ENCODE measurements at places on chromosomes 13 and 19.
A peak's percentile ranks its signal among the peaks of the same experiment; 100 is the strongest.

DNA sequence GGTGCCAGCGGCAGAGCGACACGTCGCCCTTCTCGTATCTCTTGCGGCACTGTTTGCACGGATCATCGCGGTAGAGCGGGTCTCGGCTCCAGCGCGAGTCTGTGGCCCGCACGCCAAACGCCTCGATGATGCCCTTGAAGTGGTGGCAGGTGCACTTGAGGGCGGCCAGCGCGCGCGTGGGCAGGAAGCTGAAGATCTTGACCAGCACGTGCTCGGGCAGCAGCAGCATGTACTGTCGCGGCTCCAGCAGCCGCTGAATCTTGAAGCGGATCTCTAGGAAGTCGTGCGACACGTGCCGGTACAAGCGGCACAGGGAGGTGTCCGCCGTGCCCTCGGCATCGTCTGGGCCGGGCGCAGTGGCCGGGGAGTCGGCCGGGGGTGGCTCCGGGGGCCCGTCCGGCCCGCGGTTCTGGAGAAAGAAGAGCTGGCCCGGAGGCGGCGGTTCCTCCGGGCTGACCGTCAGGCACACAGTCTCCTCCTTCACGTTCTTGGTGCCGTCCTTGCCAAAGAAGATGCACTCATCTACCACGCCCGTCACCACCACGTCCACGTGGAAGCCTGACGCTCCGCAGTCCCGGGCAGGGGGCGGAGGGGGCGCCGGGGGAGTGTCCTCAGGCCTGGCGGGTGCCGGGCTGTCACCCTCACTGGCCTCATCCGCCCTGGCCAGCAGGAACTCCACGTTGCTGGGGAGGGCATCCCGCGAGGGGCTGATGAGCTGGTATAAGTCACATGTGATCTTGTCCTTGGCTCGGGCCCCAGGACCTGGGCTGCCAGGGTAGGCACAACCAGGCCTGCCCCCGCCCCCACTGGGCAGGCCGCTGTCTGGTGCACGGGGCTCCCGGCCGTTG, 18.6 kb downstream of the FBXO46 start:
- DNase-seq, result no peak

DNA sequence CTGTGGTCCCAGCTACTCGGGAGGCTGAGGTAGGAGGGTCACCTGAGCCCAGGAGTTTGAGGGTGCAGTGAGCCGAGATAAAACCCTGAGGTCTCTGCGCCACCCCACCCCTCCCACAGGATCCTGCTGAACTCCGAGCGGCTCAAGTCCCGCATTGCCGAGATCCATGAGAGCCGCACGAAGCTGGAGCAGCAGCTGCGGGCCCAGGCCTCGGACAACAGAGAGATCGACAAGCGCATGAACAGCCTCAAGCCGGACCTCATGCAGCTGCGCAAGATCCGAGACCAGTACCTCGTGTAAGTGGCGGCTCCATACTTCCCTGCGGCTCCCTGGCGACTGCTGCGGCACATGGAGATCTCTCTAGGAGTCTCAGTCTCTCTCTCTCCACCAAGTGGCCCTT, 6.6 kb upstream of the IFI30 start:
- no peak for DNase-seq

- no peak for DNase-seq
Observed at GRCh38 chr19:28869459-28869858, 343.5 kb downstream of the UQCRFS1 start.

DNA sequence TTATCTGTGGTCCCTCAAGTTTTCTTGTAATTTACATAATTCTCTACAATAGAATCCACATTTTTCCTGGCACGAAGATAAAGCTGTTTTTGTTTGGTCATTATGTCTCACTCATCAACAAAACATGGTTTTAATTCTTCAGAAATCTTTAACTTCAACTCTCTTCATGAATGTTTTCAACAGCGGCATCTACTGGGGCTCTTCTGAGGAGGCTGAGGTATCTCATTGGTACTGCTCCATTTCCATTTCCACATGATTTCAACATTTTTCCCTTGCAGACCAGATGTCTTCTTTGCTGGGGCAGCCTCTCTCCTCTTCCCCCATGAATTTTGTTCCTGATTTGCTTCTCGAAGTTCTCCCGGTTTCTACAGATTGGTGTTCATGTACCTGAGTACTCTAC, 5.8 kb upstream of the KBTBD7 start:
- DNase-seq, result no peak

GRCh38 chr19:6213696-6214641, 65.8 kb downstream of the MLLT1 start:
- DNase-seq, result no peak

GRCh38 chr13:77831866-77832265, 86.8 kb downstream of the EDNRB start:
- no peak for DNase-seq

DNA sequence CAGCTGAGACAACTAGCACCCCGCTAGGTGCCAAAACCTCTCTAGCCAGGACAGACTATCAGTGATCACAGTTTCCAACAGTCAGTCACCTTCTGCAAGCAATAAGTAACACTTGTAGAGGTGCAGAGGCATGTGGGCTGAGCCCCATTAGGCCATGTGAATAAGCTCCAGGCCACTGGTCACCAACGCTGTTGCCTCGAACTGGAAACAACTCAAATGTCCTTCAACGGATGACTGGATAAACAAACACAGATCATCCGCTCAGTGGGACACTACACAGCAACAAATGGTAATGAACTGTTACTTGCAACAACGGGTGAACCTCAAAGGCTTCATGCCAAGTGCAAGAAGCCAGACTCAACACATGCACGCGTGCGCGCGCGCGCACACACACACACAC, 27.5 kb upstream of the TMEM160 start:
- no peak for DNase-seq

DNA sequence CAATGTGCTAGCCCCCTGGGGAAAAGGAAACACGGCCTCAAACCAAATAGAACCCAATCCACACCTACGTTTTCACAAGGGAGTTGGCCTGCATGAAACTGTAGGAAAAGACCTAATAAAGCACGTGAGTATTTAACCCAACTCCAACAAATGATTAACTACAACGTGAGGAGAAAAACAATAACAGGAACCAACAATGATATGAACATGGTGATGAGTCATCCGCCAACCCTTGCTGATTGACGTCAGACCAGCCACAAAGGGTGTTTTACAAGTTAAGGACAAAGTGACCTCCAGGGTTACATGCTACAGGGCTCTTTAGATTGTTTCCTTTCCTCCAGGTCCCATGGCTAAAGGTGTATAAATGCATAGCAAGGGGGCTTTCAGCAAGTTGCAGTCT, 460.5 kb downstream of the COG6 start:
- DNase-seq, result no peak

- no peak for DNase-seq
Observed at GRCh38 chr13:66996503-66996902, 233.6 kb downstream of the PCDH9 start.

DNA sequence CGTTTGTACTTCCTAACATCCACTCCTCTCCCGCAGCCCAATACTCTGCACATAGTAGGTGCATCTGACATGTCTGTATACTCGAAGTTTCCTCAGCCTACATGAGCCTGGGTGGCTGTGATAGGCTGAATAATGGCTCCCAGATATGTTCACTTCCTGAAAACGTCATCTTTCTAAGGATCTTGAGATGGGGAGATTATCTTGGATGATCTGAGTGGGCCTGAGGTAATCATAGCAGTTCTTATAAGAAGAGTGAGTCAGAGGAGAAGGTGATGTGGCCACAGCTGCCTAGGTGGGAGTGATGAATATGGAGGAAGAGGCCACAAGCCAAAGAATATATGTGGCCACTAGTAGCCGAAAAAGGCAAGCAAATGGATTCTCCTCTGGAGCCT, 84.2 kb downstream of the AKAP11 start:
- DNase-seq, result no peak

- no peak for DNase-seq
Observed at GRCh38 chr19:30626626-30626966, 254.4 kb downstream of the ZNF536 start.

DNA sequence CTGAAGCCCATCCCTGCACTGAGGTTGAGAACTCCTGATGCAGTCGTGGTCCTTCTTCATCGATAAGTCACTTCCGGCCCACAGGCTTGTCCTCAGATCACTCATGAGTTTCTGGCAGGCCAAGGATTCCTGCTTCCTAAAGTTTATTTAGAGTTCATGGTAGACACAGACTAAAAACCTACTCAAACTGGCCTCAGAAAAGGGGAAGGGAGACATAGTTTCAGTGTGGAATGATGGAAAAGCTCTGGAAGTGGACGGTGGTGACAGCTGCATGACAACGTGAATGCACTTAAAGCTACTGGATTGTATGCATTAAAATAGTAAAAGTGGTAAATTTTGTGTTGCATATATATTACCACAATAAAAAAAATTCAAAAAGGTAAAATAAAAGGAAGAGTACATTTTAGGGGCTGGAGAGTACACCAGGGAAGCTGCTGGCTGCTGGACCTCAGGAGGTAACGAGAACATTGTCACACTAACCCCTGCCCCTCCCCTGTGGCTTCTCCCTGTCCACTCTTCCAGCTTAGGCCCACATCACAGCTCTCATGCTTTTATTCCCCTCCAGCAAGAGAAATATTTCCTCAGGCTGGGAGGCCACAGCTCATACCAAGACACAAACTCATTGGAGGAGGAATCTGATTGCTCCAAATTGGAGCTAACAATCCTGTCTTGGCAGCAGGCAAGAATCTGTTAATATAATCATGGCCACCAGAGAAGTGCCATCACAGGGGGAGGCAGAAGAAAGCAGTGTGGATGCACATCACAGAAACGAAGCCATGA, 741.0 kb downstream of the UQCRFS1 start:
- DNase-seq, result no peak

DNA sequence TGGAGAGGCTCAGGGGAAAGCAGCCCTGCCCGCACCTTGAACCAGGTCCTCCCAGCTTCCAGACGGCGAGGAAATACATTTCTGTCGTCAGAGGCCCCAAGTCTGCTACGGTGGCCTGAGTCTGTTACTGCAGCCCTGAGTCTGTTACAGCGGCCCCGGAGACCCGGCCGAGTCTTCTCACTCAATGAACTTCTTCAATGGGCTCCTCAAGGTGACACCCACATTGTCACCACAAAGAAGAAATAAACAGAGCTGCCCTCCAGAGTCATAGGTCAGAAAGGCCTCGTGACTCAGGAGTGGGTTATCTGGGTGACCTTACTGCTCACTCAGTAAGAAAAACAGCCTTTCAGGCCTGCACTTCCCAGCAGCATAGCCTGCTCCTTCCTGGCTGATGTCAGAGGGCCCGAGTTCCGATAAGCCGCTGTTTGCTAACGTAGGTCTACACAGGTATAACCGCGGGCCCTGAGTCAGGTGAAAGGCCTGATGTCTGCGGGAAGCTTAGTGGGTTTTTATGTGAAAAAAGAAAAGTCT, 66.9 kb upstream of the TM9SF2 start:
- peak; percentile 70 for DNase-seq

GRCh38 chr13:48222358-48223301, 10.4 kb upstream of the ITM2B start:
- no peak for DNase-seq

- DNase-seq, result no peak
Observed at GRCh38 chr19:1755467-1756171, 2.3 kb downstream of the ONECUT3 start.

GRCh38 chr19:11813703-11814028, 407 bp upstream of the ZNF440 start:
- no peak for DNase-seq

- no peak for DNase-seq
Observed at GRCh38 chr13:110779022-110779421, 65.5 kb downstream of the ING1 start.

- no peak for DNase-seq
Observed at GRCh38 chr13:99313941-99314340, 6.7 kb upstream of the GPR183 start.

- no peak for DNase-seq
Observed at GRCh38 chr19:11447347-11448262, 12.2 kb downstream of the PRKCSH start.

DNA sequence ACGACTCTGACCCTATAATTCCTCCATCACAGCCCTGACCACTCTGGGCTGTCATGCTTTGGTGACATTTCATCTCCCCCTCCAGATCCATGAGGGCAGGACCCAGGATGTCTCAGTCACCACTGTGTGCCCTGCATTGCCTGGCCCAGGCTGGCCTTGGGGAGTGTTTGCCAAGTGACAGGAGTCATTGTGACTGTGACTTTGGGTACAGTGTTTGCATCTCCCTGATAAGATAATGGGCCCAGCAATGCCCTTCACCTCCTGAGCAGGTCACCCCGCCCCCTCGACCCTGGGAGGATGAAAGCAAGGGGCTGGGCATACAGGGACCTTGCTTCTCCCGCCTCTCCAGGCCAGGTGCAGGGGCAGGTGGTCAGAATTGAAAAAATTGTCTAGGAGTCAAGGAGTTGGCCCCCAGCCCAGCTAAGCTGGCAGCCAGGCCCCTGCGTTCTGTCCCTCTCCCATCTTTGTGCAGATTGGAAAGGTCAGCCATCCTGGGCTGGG, 5.9 kb upstream of the ATP4A start:
- no peak for DNase-seq

DNA sequence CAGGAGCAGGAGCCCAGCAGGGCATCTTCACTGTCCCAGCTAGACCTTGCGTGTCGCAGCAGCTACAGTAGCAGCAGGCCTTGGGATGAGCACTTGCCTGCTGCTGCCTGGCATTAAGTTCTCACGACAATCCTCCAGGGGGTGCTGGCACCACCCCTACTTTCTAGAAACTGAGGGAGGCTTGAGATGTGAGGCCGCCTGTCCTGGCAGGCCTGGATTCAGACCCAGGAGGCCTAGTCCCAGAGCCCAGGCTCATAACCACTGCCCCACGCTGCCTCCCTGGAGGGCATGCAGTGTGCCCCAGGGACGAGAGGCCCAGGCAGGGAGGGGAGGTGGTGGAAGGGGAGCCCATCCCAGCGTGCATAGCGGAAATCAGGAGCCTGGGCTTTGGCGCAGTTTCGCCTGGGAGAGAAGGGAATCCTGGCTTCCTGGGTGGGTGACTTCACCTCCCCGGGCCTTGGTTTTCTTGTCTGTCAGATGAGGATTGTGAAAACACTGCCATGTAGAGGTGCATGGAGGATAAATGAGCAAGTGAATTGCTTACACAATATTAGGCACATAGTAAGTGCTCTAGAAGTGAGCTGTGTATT, 26.1 kb downstream of the PPP5C start:
- no peak for DNase-seq

DNA sequence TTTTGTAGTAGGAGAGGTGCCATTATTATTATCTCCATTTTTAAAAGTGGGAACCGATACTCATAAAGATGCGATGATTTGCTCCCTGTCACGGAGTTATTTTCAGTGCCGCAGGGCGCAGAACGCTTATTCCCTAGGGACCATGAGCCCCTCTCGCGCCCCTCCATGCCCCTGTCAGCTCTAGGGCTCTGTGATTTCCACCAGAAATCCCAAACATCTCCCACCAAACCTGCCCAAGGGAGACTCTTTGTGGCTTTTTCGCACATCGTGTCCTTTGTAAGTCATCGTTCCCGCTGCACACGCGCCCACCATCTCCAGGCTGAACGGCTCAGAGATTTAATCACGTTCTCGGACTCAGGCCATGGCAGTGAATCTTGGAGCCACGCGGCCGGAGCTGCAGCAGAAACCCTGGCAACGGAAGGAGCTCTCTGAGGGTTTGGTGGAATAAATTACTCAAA, 105.1 kb downstream of the DNAJC15 start:
- DNase-seq, result no peak

All from stimulated activated CD4-positive, alpha-beta T cell treated with anti-CD3 and anti-CD28 coated beads, Interleukin-4, amount 100 ng/mL, for 1 hour (primary cell).